H1 (cell line): ENCODE measurements at places on chromosomes 3 and 15. TPM values are rescaled to one million over a fixed set of nuclear protein-coding genes. Genes with fewer than 3 reads are reported as not detected.

The FANCD2 gene
- total RNA-seq = 74.0 and 77.8 TPM in 2 replicates

The GALNT15 gene
- total RNA-seq = not detected in 2 replicates

The MAP1A gene
- total RNA-seq = 2.4 and 3.4 TPM in 2 replicates

DNA sequence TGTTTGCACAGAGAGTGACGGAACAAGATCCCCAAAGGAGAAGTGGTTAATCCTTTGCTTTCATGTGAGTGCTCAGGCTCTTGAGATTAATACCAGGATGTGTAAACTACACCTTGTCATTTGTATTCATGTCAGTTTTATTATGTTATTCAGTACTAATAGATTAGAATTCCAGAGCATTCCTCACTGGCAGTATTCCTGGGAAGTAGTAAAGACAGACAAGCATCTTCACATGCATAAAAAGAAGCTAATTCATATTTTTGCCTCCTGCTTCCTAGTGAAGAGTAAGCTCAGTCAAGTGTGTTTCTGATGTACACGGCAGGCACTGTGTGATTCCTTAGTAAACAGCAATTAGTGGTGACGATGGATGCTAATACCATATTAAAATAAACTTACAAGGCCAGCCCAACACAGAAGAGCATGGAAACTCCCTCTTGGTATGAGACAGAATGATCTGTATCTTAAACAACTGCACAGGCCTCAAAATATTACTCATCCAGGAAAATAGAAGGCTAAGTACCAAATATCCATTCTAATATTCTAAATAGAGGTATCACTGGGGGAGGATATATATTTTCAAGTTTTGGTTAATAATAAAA is 336.8 kb upstream of the MCTP2 start:
- no peak for DNase-seq

DNA sequence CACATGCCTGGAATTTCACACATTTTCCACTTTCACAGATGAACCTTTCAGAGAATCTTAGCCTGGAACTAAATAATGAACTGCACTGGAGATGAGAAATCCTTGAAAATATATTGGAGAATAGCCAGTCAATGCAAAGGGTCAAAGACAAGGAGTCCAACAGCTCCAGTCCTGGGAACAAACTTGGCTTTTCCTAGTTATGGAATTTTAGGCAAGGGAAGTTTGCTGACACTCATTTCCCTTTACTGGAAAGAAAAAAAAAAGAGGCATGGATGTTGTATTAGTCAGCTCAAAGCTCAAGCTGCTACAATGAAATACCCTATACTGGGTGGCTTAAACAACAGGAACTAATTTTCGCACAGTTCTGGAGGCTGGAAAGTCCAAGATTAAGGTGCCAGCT is 690.8 kb upstream of the ARPP21 start:
- no peak for DNase-seq

DNA sequence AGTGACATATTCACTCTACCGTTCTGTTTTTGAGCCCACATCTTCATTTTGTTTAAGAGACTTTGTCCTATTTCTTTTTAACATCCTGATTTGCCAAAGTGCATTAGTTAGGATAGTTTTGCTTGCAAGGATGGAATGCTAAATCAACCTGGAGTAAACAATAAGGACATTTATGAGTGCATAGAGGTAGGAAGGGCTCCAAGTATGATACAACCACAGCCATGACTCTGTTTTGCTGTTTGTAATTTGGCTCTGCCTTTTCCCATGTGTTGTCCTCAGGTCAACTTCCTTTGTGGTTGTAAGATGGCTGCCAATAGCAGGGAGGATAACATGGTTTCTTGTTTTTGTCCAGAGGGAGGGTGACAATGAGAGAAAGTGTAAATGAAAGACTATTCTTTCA is 66.4 kb upstream of the GOLIM4 start:
- DNase-seq = no peak

GRCh38 chr15:89342840-89343239 is 8.2 kb upstream of the POLG start:
- DNase-seq = no peak

GRCh38 chr3:119376758-119377157 is 82.6 kb downstream of the ARHGAP31 start:
- no peak for DNase-seq

DNA sequence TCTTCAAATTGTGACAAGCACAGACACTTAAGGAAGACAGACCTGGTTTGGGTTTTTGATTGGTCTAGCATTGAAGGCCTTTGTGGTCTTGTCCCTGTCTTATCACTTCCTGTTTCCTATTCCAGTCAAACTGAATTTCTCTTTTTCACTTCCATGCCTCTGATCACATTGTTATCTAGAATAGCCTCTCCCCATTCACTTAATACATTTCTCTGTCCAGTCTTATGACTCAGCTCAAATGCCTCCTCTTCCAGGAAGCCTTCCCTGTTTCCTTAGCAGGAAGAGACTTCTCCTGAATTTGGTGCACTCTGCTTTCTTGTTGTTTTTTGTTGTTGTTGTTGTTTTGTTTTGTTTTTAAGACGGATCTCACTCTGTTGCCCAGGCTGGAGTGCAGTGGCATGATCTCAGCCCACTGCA is 45.5 kb downstream of the LIMD1 start:
- no peak for DNase-seq

The TRAT1 gene
- not detected in 2 replicates for total RNA-seq

The ACP3 gene
- 1.2 and 2.4 TPM in 2 replicates for total RNA-seq

The RTP4 gene
- total RNA-seq = not detected in 2 replicates

The GOLGA8H gene
- 0.71 and 1.4 TPM in 2 replicates for total RNA-seq

The IGSF10 gene
- total RNA-seq = 0.86 and 0.95 TPM in 2 replicates
